ENCODE measurements at places on chromosomes 5 and 9. TPM values are rescaled to one million over a fixed set of nuclear protein-coding genes. Genes with fewer than 3 reads are reported as not detected.

DNA sequence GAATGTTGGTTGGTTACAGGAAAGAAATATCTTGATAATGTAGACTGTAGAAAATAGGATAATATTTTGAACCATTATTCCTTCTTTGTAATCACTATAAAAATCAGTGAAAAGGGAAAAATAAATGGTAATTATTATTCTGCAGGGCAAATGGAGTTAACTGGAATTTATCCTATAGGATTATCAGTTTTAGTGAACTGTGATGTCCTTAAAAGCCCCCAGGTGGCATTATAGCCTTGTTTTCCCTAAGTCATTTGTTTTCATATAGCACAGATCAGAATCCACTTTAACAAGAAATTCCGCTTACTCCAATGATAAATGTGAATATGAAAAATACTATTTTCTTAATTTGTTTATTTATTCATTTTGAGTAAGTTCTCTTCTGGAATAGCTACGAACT lies 26.2 kb upstream of the WDR41 start:
- H3K27me3 ChIP-seq = no peaks in the 10 kb centered on the region
- H3K36me3 ChIP-seq = no peaks in the 10 kb centered on the region
- no peak for DNase-seq
- H3K4me3 ChIP-seq = no peak overlapping the region

The MAMDC2 gene
- total RNA-seq = 0.22 TPM

The OBP2B gene
- total RNA-seq = not detected

The HTR4 gene
- total RNA-seq = not detected

The DBH gene
- 1.8 TPM for total RNA-seq

- H3K27ac ChIP-seq = no peak overlapping the region
- no peaks in the 10 kb centered on the region for H3K4me1 ChIP-seq
- H3K36me3 ChIP-seq = no peaks in the 10 kb centered on the region
- no peak overlapping the region for H3K4me3 ChIP-seq
- no peaks in the 10 kb centered on the region for H3K27me3 ChIP-seq
These were observed 445.0 kb upstream of the TRPC7 start for GRCh38 chr5:136810261-136810801.

GRCh38 chr5:135230251-135230925 lies 168.6 kb downstream of the MACROH2A1 start:
- H3K4me3 ChIP-seq = no peak overlapping the region
- H3K27ac ChIP-seq = no peak overlapping the region
- H3K36me3 ChIP-seq = peaks cover 5% of the 10 kb centered on the region
- peaks cover 2% of the 10 kb centered on the region for H3K27me3 ChIP-seq

The SOHLH1 gene
- not detected for total RNA-seq

The OSMR gene
- total RNA-seq = not detected

DNA sequence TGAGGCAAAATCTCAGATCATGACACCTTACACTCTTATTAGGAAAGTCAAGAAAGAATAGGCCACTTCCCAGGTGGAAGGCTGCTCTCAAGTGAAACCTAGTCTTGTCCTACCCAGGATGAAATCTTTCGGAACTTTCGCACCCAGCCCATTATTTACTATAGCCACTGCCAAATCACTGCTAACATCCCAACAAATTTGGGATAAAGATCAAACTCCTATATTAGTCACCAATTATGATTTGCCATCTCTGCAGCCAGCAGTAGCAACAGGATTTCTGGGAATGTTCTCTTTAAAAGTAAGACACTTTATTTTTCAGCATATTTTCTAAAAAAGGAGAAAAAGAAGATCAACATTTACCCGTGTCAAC lies 224.6 kb downstream of the GAS1 start:
- no peak overlapping the region for H3K4me3 ChIP-seq
- H3K27ac ChIP-seq = no peak overlapping the region
- DNase-seq = no peak
- H3K4me1 ChIP-seq = peaks cover 6% of the 10 kb centered on the region
- peaks cover 3% of the 10 kb centered on the region for H3K36me3 ChIP-seq

DNA sequence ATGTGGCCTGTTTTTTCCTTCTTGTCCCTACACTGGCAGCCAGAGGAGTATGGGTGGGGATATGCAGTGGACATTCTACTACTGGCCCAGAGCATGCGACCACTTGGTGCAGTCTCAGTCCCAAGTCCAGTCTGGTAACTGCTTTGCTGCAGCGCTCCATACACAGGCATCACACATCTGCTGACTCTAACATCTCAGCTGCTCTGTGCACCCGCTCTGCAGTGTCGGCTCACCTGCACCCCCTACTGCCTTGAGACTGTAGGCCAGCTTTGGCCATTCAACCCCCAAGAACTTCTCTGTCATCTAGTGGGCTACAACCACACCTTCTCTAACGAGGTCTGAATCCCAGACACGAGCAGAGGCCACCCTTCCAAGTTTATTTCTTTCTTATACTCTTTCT lies 46.4 kb upstream of the SLCO6A1 start:
- H3K36me3 ChIP-seq = no peaks in the 10 kb centered on the region
- H3K27ac ChIP-seq = no peak overlapping the region
- no peak overlapping the region for H3K4me3 ChIP-seq
- DNase-seq = peak; percentile 71
- peaks cover 3% of the 10 kb centered on the region for H3K27me3 ChIP-seq

The FYB1 gene
- not detected for total RNA-seq

The FOXD4L3 gene
- 0.27 TPM for total RNA-seq

DNA sequence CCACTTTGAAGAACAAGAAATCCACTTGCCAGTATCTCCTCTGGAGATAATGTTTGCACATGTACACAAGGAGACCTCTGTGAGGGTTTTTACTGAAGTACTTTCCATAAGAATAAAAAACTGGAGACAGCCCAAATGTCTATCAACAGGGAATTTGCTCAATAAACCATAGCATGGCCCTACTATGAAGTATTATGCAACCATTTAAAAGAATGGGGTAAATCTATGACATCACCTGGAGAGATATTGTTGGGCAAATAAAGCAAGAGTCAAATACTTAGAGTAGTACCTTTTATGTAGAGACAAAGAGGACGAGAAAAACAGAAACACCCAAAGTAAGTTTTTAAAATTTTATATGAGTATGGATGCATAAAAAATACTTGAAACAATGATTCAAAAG lies 23.9 kb upstream of the MVB12B start:
- H3K4me3 ChIP-seq = no peak overlapping the region
- no peak overlapping the region for H3K27ac ChIP-seq
- H3K4me1 ChIP-seq = peaks cover 12% of the 10 kb centered on the region
- peaks cover 4% of the 10 kb centered on the region for H3K27me3 ChIP-seq

DNA sequence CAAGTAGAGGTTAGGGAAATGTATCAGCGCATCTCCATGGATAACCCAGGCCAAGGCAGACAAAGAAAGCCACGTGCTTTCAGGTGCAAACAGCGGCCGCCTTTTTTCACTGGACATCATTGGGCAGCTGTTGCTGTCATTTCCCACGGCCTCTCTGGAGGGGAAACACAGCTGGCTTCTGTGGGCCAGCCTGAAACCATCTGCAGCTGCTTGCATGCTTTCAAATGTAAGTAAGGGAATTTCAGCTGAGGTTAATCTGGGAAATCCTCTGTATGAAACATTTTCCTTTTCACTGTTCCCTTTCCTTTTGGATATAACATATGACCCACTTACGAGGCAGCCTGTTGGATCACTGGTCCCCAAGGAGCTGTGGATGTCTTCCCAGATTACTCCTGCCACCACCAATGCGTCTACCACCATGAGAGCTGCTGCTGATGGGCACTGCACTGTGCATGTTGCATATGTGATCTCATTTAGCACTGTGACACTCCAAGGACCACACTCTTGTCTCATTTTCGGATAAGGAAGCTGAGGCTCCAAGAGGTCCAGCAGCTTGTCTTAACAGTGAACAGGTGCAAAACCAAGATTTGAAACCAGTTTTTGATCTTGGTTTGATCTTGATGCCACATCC lies 106.3 kb downstream of the C9orf152 start:
- peaks cover 79% of the 10 kb centered on the region for H3K4me1 ChIP-seq
- H3K27me3 ChIP-seq = peaks cover 23% of the 10 kb centered on the region
- peak overlapping the region; percentile 100 for H3K27ac ChIP-seq

DNA sequence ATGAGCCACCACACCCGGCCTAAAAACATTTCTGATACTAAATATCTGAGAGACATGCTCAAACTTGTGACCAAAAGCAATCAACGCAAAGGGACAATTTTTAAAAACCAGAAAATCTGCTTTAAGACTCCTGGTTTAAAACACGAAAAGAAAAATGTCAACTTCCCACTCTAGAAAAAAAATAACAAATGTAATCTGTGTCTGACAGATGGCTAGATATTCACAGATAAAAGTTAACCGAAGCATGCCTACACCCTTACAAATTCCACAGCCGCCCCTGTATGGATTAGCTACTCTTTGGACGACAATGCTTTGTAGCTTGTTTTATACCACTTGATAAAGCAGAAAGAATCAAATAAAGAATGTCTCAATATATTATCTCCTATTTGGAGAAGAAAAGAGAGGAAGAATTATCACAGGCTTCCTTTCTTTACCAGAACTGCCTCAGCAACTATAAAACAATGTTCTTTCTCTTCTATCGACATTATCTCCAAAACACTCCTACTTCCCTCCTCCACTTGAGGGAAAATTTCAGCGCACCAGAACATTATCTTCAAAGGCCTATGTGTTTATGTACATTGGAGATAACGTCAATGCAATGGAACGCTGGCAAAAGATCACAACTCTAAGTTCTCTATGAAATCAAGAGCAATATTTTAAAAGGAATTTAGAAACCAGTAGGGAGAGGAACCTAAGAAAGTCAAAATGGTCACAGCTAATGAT lies 26.2 kb downstream of the CEMIP2 start:
- no peak for DNase-seq
- H3K36me3 ChIP-seq = peaks cover 6% of the 10 kb centered on the region
- H3K27me3 ChIP-seq = no peaks in the 10 kb centered on the region
- H3K4me3 ChIP-seq = no peak overlapping the region
- H3K4me1 ChIP-seq = peaks cover 2% of the 10 kb centered on the region
- H3K27ac ChIP-seq = no peak overlapping the region

- peak overlapping the region; percentile 64 for H3K27ac ChIP-seq
- peak; percentile 14 for DNase-seq
- no peak overlapping the region for H3K4me3 ChIP-seq
- no peaks in the 10 kb centered on the region for H3K36me3 ChIP-seq
- H3K4me1 ChIP-seq = peaks cover 27% of the 10 kb centered on the region
These were observed 4.7 kb upstream of the RXRA start for GRCh38 chr9:134321531-134321930.

DNA sequence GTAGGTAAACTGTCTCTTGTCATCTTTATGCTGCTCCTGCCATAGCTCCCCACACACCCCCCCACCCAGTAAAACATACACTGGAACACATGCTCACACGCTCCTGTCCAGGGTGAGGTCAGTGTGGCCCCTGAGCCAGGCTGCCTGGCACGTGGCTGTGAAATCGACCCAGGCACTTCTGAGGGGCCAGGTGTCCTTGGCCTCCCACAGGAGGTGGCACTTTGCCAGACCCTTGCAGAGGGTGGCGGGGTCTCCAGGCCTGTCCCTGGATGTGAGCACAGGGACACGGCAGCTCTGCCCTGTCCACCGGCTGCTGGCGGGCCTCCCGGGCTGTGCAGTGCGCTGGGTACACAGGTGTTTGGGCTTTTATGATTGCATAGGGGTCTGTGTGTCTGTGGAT lies 10.0 kb upstream of the CRB2 start:
- H3K27ac ChIP-seq = no peak overlapping the region
- H3K36me3 ChIP-seq = no peaks in the 10 kb centered on the region
- H3K27me3 ChIP-seq = peaks cover 7% of the 10 kb centered on the region
- H3K4me1 ChIP-seq = peaks cover 4% of the 10 kb centered on the region
- DNase-seq = no peak

GRCh38 chr9:131657940-131658339 lies 81.9 kb downstream of the RAPGEF1 start:
- no peak overlapping the region for H3K27ac ChIP-seq
- no peaks in the 10 kb centered on the region for H3K36me3 ChIP-seq
- no peak for DNase-seq
- H3K4me1 ChIP-seq = peaks cover 46% of the 10 kb centered on the region

DNA sequence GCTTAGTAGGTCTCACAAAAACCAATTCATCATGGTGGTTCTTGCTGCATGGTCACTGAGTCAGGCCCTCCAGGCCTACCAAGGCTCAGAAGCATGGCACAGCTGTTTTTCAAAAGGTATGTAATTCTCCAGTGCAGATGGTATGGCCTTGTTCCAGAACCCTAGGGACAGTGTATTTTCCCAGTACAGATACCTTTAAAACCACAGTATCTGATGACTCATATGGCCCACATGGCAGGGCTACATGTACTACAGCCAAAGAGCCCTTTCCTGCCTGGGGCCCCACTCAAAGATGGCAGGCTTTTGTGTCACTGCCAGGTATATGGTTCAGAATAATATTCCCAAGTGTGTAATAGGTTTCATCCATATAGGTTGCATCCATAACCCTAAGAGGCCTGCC lies 16.5 kb downstream of the CSF2 start:
- DNase-seq = no peak
- H3K36me3 ChIP-seq = no peaks in the 10 kb centered on the region
- no peaks in the 10 kb centered on the region for H3K4me1 ChIP-seq
- H3K27me3 ChIP-seq = peaks cover 3% of the 10 kb centered on the region
- H3K27ac ChIP-seq = no peak overlapping the region

GRCh38 chr5:67246546-67247268 lies 50.1 kb upstream of the CD180 start:
- H3K4me3 ChIP-seq = no peak overlapping the region
- no peak for DNase-seq
- H3K27ac ChIP-seq = no peak overlapping the region
- H3K27me3 ChIP-seq = peaks cover 2% of the 10 kb centered on the region
- peaks cover 3% of the 10 kb centered on the region for H3K4me1 ChIP-seq

DNA sequence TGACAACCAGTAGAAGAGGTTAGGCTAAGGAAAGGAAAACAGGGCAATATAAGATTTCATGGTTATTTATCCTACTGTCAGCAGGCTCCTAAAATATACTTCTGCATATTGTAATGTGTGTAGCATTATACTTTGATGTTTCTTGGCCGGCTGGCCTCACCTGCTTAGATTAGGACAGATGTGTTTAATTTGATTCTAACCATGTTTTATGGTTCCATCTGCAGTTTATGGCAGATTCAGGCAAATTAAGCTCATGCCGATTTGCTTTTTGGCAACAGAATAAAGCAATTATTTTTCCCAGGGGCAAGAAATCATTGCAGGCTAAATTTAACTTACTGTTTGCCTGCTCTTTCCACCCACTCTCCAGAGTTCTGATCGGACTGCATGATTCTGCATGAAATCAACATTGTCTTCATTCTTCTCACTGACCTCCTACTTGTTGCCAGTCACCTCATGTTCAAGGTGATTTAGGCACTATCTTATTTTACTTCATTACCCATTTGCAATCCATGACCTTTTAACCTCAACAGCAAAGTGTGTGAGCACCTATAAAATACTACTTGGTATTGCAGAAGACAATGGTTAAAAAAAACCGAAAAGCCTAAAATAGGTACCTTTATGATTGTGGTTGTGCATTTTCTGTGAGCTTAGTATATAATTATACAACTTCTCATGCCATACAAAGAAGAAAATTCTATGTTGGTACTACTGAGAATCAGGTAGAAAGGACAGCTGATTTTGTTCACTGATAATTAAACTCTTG lies 125.2 kb downstream of the EDIL3 start:
- H3K27me3 ChIP-seq = no peaks in the 10 kb centered on the region
- H3K4me3 ChIP-seq = no peak overlapping the region
- peaks cover 6% of the 10 kb centered on the region for H3K36me3 ChIP-seq
- DNase-seq = no peak
- peaks cover 19% of the 10 kb centered on the region for H3K4me1 ChIP-seq
- H3K27ac ChIP-seq = peak overlapping the region; percentile 46

The PCDHGB7 gene
- total RNA-seq = 38.6 TPM

- H3K4me3 ChIP-seq = peak overlapping the region; percentile 83
- peaks cover 6% of the 10 kb centered on the region for H3K27me3 ChIP-seq
- DNase-seq = no peak
These were observed 938 bp downstream of the NINJ1 start for GRCh38 chr9:93132946-93133680.

The SLC45A2 gene
- 0.76 TPM for total RNA-seq

Data from glutamatergic neuron (in vitro differentiated cells).